ENCODE measurements at places on chromosomes 11 and 22. TPM values are rescaled to one million over a fixed set of nuclear protein-coding genes. Genes with fewer than 3 reads are reported as not detected.

DNA sequence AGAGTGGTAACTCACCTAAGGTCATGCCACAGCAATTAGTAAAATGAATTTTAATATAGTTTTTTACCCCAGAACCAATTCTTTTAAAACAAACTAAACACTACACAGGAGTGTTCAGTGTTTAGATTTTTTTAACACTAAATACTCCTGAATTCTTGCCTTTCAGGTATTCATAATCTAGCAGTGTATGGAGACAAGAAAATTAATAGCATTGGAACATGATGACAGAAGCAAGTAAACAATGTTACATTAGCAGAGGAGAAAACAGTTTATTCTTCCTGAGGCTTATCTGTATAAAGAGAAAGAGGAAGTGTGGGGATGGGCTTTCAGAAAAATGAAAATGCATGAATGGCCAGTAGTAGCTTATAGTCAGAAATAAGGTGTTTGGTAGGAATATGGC is 222.1 kb upstream of the FAT3 start:
- no peak for DNase-seq
- H3K27ac ChIP-seq = no peak overlapping the region
- no peak overlapping the region for H3K4me3 ChIP-seq

- no peaks in the 10 kb centered on the region for H3K27me3 ChIP-seq
- H3K36me3 ChIP-seq = no peaks in the 10 kb centered on the region
- no peak overlapping the region for H3K4me3 ChIP-seq
- DNase-seq = no peak
- H3K4me1 ChIP-seq = no peaks in the 10 kb centered on the region
- no peak overlapping the region for H3K27ac ChIP-seq
Observed at GRCh38 chr11:22449441-22449840, 111.3 kb downstream of the SLC17A6 start.

The PIWIL4 gene
- 8.1 TPM for total RNA-seq

DNA sequence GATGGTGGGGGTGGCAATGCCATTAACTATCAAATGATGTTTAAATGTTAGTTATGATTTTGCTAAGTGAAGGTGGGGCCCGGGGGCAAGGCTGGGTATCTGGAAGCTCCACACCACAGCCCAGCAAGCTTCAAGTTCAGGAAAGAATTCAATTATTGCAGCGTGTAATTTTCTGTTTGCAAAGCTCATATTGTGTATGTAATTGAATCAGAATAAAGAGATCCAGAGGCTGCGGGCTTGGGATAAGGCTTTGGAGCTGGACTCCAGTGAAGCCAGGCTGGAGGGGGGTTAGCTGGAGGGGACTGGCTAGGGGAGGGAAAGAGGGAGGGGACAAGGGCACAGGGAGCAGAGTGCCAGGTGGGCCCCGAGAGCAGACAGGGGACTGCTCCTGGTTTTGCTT is 557.1 kb upstream of the CADM1 start:
- H3K36me3 ChIP-seq = no peaks in the 10 kb centered on the region
- no peak for DNase-seq
- no peak overlapping the region for H3K4me3 ChIP-seq
- no peak overlapping the region for H3K27ac ChIP-seq
- H3K4me1 ChIP-seq = no peaks in the 10 kb centered on the region

The OR8G5 gene
- not detected for total RNA-seq

DNA sequence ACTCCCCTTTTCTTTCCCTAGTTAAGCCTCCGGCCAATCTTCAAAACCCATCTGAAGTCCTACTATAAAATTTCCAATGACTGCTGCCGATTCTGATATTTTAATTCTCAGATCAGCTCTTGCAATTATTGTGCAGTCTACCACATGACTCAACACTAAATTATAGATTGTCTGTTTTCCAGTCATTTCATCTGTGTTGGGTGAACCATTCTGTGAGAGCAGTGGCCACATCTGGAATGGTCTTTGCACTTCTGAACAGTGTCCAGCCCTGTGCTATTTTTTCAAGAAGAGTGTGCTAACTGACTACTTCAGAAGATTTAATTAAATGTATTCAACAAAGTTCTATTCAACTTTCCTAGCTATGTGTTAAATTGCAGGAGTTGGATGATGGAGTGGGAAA is 47.2 kb upstream of the MMP7 start:
- no peak for DNase-seq
- no peak overlapping the region for H3K4me3 ChIP-seq
- no peak overlapping the region for H3K27ac ChIP-seq
- H3K4me1 ChIP-seq = no peaks in the 10 kb centered on the region
- no peaks in the 10 kb centered on the region for H3K36me3 ChIP-seq

Data from sigmoid colon (tissue), 7 donors.